Effector CD8-positive, alpha-beta T cell (primary cell): ENCODE measurements at places on chromosomes 3 and 15.

DNA sequence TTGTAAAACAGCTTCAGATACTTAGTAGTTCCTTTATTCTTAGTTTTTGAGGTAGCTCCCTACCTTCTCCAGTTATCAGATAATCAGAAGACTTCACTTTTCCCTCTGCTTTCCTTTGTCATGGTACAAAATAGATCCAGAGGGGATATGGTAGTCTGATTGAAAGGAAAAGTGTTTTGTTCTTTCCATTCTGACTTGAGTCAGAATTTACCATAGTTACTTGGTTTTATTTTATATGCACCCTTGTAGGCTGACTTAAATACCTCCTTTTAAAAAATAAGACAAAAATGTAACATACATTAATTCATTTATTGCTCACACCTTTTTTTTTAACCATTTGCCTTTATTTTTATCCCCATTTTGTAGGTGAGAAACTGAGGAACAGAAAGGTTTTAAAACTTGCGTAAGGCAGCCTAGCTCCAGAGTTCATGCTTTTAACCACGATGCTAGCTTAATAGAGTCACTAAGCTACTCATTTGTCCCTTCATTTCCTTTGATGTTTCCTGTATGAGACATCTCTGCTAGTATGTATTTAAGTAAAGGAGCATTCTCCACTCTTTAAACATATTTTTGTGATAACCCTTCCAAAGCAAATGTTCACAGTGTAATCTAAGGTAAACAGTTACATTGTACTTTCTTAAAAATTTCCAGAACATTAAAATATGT lies 187.5 kb downstream of the KLHL25 start:
- DNase-seq: no peak

- DNase-seq: no peak
Measured at GRCh38 chr3:22392859-22393258, 641.8 kb upstream of the ZNF385D start.

DNA sequence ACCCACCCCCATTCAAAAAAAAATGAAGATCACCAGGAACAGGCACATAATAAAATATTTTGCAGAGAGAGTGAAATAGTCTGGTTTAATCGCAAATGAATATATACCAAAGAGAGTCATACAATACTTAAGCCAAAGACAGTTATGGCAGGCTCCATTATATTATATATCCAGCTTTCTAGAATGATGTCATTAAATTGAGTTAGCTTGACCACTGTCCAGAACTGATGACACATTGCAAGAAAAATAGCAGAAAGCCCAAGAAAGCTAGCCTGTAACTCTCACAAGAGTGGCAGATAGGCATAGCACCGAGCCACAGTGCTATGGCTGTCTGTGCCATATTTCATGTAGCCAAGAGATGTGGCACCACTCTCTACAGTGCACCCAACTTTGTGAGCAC lies 231.9 kb upstream of the SEMA6D start:
- DNase-seq: no peak

DNA sequence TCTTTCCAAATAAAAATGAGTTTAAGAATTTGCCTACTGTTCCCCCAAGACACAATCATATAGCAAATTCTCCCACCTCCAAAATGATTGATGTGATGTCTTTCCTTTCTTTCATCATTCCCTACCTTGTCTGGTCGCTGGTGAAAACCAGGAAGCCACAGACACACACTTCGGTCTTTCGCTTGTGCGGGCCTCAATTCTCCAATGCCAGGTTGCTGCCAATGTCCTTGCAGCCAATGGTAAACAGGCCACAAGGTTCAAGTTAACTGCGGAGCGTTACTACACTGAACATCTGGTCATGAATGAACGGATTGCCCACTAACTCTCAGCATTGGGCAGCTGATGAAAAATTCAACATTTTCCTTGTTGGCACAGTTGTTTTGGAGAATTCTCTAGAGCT lies 192.2 kb downstream of the FOXP1 start:
- no peak for DNase-seq

DNA sequence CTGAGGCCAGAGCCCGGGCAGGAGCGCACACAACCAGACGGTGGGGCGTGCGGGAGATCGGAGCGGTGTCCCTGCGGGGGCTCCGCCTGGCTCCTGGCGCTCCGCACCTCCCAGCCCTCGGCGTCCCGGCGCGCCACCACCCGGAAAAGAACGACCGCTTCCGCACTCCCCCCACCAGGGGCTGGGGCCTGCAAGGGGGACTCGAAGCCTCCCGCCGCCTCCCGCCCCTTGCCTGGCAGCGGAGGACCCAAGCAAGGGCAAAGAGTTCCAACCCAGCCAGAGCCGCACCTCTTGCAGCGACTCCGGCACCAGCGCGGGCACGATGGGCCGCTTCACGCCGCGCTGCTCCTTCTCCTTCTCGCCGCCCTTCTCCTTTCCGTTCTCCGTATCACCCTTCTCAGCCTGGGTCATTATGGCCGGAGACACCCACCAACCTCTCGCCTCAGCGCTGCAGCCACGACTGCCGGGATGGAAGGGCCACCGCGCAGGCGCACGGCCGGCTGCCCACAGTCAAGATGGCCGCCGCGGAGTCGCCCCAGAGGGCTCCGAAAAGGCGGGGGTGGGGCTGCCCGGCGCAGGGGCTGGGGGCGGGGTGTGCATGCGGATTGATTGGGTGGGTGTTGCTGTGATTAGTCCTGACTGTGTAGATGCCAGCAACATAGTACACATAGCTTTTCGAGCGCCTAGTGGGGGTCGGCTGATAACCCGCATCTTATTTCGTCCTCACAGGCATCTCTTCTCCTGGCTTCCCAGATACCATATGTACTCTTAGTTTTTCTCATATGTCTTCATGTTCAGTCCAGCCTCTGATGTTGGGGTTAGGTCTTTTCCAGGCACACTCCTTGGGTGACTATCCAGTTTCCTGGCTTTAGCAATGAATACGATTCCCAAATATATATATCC lies at the start of gene ACTR8:
ACTR8 (minus strand) TSS at position 462 of the 903 bp plus-strand sequence; CDS start at position 411, 51 bp downstream.
- DNase-seq: peak; percentile 79

- no peak for DNase-seq
Measured at GRCh38 chr15:80268101-80268500, 16.1 kb upstream of the CTXND1 start.

GRCh38 chr15:93894438-93895036 lies 336.8 kb upstream of the MCTP2 start:
- DNase-seq: no peak

DNA sequence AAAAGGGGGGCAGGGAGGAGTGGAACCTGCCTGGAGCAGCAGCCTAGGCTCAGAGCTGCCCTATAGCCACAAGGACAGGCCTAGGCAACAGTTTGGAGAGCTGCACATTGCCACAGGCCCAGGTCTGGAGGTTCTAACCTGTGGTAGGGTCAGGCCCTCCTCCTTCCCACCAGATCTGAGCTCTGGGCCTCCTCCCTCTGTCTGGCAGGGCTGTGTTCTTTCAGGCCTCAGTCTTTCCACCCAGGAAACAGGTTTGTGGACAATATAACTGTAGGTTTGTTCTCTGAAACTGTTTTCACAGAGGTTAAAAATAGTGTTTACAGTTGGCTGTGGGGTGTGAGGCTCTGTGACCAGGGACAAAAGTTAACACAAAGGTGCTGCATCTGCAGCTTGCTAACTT lies 9.0 kb upstream of the CAMKV start:
- DNase-seq: no peak

GRCh38 chr3:109631897-109632296 lies 294.6 kb upstream of the DPPA4 start:
- DNase-seq: no peak

- DNase-seq: no peak
Measured at GRCh38 chr15:89446255-89446891, 50.0 kb downstream of the RHCG start.

GRCh38 chr3:27253831-27254230 lies 115.4 kb downstream of the NEK10 start:
- no peak for DNase-seq

- no peak for DNase-seq
Measured at GRCh38 chr3:195540511-195540910, 2.6 kb downstream of the PPP1R2 start.

- DNase-seq: no peak
Measured at GRCh38 chr3:57007521-57008460, 52.7 kb upstream of the SPATA12 start.

DNA sequence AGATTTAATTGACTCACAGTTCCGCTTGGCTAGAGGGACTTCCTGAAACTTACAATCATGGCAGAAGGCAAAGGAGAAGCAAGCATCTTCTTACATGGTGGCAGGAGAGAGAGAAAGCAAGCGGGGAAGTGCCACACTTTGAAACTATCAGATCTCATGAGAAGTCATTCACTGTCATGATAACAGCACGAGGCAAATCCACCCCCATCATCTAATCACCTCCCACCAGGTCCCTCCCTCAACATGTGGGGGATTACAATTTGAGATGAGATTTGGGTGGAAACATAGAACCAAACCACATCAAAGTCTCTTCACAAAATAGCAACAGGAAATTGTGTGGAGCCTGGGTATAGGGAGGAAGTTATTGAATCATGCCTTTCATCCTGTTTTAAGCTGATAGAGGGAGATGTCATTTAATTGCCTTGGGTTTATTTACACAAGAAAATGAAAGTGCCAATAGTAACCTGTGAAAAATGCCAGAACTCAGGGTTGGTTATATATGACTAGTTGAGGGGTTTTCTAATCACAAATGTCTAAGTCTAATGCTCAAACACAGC lies 624.8 kb upstream of the LMCD1 start:
- peak; percentile 4 for DNase-seq

- DNase-seq: no peak
Measured at GRCh38 chr3:29802057-29802456, 521.2 kb downstream of the RBMS3 start.

DNA sequence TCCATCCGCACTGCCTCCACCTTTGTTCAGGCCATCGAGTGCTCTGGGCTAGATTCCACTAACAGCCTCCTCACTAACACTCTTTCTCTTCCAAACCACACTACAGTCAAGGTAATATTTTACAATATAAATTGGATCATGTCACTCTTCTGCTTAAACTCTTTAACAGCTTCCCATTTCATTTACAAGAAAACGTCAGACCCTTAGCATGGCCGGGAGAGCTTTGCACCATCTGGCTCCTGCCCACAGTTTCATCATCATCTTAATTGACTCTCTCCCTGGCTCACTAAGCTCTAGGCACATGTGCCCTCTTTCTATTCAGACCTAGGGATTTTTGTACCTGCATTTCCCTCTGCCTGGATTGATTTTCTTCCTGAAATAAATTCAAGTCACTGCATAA lies 354.7 kb downstream of the FGF12 start:
- DNase-seq: no peak

DNA sequence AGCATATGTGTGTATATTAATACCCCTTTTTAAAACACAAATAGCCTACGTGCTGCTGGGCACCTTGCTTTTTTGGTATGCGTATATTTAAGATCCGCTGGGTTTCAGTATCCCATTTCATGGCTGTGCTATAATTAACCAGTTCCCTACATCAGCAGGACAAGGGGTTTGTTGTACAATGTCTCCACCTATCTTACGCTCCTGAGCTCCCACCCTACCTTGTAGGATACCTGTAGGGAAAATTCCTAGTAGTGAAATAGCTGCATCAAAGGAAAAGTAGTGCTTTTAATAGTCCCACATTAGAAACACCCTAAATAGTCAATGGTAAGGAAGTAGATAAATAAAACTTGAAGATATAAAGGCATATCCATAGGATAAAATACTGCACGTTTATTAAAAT lies 1.4 kb downstream of the MAP6D1 start:
- no peak for DNase-seq

DNA sequence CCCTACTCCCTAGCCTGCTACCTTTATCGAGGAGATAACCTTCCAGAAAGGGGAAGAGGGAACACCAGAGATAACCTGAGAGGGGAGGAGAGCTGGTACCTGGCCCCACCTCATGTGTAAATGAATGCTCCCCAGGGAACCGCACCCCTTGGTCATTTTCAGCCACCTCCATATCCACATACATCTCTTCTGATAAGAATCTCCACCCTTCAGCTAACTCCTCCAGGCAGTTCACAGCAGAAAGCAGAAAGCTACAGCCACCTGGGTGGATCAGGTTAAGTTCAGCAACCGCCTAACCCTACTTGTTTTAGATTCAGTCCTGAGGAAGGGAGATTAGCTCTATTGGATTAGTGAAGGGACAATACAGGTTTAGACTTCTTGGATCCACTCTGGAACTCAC lies 38.0 kb upstream of the TIMP4 start:
- no peak for DNase-seq

GRCh38 chr3:198071602-198072287 lies 111.7 kb downstream of the LMLN start:
- DNase-seq: peak; percentile 4

GRCh38 chr3:193821151-193821668 lies 228.2 kb downstream of the OPA1 start:
- no peak for DNase-seq

GRCh38 chr3:18872466-18872865 lies 275.8 kb upstream of the KCNH8 start:
- no peak for DNase-seq

- DNase-seq: no peak
Measured at GRCh38 chr3:100496711-100497261, 4.4 kb downstream of the TMEM45A start.

- no peak for DNase-seq
Measured at GRCh38 chr3:69012800-69013252, 658 bp downstream of the EOGT start.

GRCh38 chr3:65642883-65643282 lies 395.8 kb downstream of the MAGI1 start:
- no peak for DNase-seq

GRCh38 chr3:171822431-171823106 lies 12.3 kb upstream of the PLD1 start:
- DNase-seq: no peak

DNA sequence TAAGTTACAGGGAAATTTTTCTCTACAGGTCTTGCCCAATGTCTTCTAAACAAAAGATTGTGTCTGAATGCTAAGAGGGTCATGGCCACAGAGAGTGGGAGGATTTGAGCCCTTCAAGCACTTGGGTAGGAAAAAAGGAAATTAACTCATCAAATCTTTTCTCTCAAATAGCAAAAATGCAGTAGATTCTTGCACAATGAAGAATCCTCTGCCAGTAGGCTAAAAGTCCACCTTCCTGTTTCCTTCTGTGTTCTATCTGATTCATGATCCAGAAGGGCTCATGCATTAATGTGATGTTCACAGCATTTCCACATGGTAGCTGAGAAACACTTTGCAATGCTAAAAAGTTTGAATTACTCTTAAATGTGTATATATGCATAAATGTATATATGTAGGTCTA lies 177.1 kb downstream of the CD47 start:
- no peak for DNase-seq

GRCh38 chr3:194271460-194272035 lies 79.6 kb downstream of the CPN2 start:
- DNase-seq: no peak

- no peak for DNase-seq
Measured at GRCh38 chr3:12267376-12268030, 21.4 kb upstream of the PPARG start.

- no peak for DNase-seq
Measured at GRCh38 chr15:42184736-42185135, 23.4 kb downstream of the VPS39 start.

- no peak for DNase-seq
Measured at GRCh38 chr3:94083261-94083660, 20.4 kb downstream of the NSUN3 start.

DNA sequence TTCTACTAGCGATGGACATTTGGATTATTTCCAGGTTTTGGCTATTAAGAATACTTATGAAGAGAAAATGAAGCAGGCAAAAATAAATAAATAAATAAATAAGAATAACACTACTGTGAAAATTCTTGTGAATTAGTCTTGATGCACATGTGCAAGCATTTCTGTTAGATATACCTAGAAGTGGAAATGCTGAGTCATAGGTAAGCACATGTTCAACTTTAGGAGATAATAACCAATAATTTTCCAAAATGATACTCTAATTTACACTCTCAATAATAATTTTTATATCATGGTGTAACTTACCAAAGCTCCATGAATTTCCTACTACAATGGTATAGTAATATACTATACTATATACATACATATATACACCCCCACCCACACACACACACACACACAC lies 23.4 kb downstream of the EMC4 start:
- DNase-seq: no peak
